ENCODE measurements at places on chromosomes 3 and 15.
A peak's percentile ranks its signal among the peaks of the same experiment; 100 is the strongest.

- peak; percentile 41 for DNase-seq
These were observed 679 bp downstream of the IQGAP1 start for GRCh38 chr15:90388462-90389380.

DNA sequence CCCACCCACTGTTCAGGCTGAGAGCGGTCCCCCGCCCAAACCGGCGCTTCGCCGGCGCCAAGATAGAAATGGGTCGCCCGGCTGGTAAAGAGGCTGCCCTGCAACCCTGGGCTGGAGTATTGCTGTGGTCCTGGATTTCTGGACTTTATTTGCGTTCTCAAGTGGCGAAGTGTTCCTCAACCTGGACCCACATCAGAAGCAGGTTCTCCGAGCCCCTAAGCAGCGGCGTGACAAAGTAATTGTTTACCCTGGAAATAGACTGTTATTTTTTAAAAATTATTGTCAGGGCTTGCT lies 481 bp upstream of the DYNC1LI1 start:
- DNase-seq = no peak

DNA sequence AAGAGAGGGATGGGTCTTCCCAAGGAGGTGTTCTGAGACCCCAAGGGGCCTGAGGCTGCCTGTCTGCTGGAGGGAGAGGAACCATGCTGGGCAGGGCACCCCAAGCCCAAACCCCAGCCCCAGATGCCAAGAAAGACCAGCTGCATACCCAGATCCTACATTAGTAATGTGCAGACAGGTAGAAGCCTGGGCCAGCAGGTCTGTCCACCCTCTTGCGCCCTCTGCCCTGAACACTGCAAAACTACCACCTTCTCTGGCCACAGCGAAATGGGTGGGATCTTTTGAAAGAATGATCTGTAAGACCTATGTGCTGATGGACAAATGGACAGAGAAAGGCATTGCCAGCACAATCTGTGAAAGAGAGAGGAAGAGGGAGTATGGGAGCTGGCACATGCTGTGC lies 283.2 kb downstream of the EPHB1 start:
- DNase-seq = no peak

DNA sequence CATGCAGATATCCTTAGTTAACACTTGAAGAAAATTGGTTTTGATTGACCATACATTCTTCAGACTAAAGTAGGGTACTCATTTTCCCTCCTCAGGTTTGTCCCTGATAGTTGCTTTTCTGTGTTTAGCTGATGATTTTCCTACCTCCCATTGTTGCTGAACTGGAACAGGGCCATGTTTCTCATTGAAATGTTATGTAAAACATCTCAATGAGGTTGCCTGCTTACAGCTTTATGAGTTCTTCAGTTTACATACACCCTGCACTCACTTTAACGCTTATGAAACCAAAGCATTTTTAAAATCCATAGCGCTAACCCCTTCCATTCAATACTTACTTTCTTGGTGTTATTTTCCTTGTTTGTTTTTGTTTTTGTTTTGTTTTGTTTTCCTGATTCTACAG lies 61.9 kb downstream of the HMG20A start:
- DNase-seq = peak; percentile 89

DNA sequence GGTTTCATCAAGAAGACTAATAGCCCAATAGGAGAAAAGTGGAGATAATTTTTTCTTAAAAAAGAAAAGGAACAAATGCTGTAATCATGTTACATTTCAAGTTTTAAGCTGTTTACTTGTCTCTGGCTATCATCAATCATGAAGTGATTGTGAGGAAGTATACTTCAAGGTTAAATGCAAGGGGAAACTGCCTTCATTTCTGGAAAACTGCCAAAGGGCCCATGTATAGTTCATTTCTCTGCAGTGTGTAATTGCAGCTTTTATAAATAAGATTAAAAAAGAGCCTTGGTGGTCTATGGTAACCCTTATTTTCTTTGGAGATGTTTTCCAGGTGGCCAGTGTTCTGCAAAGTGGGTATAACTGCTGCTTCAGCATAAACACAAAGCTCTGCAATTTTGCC lies 101.9 kb downstream of the GRM7 start:
- no peak for DNase-seq

GRCh38 chr3:151130428-151130827 lies 45.0 kb downstream of the MED12L start:
- no peak for DNase-seq

DNA sequence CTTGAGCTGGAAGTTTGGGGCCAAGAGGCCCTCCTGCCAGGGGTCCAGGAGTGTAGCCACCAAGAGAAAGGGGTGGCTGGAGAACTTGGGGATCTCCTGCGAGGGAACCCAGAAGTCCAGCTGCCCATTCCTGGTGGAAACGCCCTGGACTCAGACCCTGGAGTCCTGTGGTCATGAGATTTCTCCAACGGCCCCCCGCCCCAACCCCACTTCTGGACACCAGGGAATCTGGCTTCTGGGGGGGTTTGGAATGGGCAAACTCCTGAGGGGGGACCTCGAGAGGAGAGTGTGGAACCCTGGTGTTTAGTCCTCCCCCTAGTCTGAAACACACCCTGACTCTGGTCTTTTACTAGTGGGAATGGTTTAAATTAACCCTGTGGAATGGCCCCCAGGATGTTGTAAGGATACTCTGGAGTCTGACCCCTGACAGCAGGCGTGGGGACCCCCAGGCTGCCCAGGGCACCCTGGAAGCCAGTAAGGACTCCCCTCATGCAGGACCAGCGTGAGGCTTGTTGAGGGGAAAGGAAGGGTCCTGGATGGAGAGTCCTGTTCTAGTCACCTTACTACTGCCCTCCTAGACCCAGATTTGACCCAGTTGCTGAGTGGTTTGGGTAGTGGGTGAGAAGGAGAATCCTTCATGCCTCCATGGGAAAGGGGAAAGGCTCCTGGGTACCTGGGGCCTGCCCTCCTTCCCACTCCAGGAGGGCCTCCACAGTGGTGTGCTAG lies 540 bp downstream of the KLHDC8B start:
- DNase-seq = no peak
